Karpas-422 (cell line): ENCODE measurements at places on chromosomes 7 and 10. TPM values are rescaled to one million over a fixed set of nuclear protein-coding genes. Genes with fewer than 3 reads are reported as not detected.

DNA sequence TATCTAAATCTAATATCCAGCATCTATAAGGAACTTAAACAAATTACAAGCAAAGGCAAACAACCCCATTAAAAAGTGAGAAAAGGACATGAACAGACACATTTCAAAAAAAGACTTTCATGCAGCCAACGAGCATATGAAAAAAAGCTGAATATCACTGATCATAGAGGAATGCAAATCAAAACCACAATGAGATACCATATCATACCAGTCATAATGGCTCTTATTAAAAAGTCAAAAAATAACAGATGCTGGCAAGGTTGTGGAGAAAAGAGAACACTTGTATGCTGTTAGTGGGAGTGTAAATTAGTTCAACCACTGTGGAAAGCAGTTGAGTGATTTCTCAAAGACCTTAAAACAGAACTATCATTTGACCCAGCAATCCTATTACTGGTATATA, 334.4 kb upstream of the CACNA2D1 start:
- DNase-seq = no peak

GRCh38 chr7:4406288-4407058, 275.6 kb upstream of the FOXK1 start:
- peak; percentile 45 for DNase-seq

DNA sequence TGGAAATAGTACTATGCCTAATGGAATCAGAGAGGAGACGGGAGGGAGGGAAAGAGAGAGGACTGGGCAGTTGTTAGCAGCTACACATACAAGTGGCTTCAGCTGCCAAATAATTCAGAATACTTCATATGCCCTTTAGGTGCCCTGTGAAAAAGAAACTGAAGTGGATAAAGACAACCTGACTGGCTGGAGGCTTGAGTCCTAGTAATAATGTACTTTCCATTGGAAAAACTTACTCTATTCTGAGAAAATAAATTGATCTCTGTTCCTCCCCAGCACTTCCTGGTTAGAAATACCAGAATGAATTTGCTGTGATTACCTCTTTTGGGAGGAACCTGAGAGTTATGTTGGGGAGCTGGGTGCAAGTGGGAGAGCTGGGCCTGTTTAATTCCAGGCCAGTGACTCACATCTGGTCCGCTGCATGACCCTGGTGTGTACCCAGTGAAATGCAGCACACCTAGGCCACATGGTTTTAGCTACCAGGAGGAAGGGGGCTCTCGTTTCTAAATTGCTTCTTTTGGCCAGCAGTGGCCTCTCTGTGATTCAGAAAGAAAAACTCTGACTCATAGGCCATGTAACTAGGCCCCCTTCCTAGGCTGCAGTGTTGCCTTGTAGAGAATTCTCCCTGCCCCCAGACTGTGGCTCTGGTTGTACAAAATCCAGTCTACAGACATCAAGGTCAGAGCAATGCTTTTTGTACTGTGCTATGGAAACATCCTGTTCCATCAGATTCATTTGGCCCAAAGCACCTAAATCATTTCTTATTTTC, 6.5 kb downstream of the AGFG2 start:
- no peak for DNase-seq

GRCh38 chr10:21732067-21732772, 198.2 kb downstream of the MLLT10 start:
- DNase-seq = peak; percentile 84

DNA sequence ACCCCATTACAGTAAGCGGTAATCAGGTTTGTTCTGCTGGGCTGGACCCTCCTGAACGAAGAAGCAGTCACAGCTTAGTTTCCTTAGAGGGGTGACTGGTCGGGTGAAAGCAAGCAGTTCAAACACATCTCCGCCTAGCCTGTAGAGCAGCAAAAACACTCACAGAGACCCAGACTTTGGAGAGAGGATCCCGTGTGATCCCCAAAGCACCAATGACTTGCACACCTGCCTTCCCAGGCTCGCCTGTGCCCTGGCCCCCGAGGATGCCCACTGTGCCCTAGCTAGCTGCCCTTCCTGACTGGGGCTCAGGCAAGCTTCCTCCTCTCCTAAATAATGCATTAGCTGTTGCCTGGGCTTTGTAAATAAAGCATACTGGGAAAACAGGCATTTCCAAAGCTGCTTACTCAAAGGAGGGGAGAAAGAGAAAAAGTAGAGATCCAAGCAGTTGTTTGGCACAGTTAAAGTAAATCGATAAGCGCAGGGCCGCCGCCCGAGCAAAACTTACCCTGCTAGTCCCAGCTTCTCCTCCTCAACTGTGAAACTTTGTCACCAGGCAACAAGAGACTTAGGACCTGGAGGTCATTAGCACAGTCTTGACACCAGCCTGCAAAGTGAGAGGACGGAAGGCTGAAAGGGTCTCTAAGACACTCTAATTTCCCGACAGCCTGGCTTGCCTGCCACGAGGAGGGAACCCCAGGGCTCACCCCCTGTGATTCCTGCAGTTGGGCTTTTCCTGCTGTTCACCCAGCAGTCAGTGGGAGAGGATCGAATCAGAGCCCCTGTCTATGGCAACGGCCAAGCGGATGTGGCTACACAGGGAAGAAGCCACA, 4.8 kb downstream of the LRRC18 start:
- no peak for DNase-seq

NCF1 gene
- 218 and 368 TPM in 2 replicates for total RNA-seq

PPP1R17 gene
- total RNA-seq = 0.22 and 7.9 TPM in 2 replicates
